CD4-positive, alpha-beta T cell (primary cell): ENCODE measurements at places on chromosomes 16 and 17. TPM values are rescaled to one million over a fixed set of nuclear protein-coding genes. Genes with fewer than 3 reads are reported as not detected.

The CTU2 gene
- 39.3 TPM for total RNA-seq

The KRTAP4-9 gene
- not detected for total RNA-seq

The TMEM92 gene
- not detected for total RNA-seq

The SULT1A2 gene
- total RNA-seq, result 0.19 TPM

The TBC1D3H gene
- total RNA-seq, result not detected

The HLF gene
- 4.3 TPM for total RNA-seq

The STX1B gene
- total RNA-seq, result 3.1 TPM

DNA sequence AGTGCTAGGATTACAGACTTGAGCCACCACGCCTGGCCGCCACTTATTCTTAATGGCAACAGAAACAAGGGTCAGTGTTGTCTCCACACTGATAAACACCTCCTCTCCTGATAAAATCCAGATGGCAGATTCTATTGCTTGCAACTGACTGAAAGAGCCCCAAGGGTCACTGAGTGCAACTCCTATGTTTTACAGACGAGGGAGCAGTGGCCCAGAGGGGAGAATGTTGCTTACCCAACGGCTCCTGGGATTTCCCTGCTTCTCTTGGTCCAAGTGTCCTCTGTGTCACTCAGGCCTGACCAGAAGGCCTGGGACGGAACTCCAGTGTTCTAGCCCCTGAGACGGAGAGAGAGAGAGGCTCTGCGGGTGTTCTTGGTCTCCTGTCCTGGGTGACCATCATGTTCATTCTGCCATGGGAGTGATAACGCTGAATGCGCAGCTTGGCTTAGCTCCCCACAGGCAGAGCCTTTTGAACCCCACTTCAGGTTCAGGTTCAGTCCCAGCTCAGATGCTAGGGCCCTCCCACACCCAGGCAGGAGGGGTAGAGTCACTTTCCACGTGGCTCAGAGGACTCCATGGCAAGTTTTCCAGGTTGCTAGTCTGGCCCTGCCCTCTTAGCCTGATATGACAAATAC is 77.3 kb upstream of the NLRP1 start:
- H3K27ac ChIP-seq, result no peak overlapping the region
- no peaks in the 10 kb centered on the region for H3K36me3 ChIP-seq
- H3K4me3 ChIP-seq, result no peak overlapping the region
- peaks cover 5% of the 10 kb centered on the region for H3K27me3 ChIP-seq
- no peaks in the 10 kb centered on the region for H3K4me1 ChIP-seq

DNA sequence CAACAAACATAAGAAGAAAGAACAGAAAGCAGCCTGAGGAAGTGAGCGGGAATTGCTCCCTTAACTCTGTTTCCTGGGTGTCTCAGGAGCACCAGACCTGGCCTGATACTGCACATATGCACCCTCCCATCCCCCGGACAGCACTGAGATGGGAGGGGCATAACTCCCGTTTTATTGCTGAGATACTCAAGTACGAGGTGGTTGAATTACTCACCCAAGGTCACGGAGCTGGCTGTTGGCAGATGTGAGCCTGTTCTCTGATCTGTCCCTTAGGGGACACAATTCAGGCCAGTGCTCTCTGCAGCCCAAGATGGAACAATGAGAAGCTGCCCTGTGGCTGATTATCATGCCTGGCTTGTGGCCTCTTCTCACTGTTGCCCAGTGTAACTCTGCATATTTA is 9.1 kb upstream of the MED9 start:
- H3K4me1 ChIP-seq, result no peaks in the 10 kb centered on the region
- H3K27me3 ChIP-seq, result peaks cover 8% of the 10 kb centered on the region
- no peak for DNase-seq

GRCh38 chr16:52976539-52977167 is 76.0 kb downstream of the CHD9NB start:
- H3K4me3 ChIP-seq, result no peak overlapping the region
- DNase-seq, result no peak
- H3K27me3 ChIP-seq, result peaks cover 3% of the 10 kb centered on the region
- H3K27ac ChIP-seq, result no peak overlapping the region

DNA sequence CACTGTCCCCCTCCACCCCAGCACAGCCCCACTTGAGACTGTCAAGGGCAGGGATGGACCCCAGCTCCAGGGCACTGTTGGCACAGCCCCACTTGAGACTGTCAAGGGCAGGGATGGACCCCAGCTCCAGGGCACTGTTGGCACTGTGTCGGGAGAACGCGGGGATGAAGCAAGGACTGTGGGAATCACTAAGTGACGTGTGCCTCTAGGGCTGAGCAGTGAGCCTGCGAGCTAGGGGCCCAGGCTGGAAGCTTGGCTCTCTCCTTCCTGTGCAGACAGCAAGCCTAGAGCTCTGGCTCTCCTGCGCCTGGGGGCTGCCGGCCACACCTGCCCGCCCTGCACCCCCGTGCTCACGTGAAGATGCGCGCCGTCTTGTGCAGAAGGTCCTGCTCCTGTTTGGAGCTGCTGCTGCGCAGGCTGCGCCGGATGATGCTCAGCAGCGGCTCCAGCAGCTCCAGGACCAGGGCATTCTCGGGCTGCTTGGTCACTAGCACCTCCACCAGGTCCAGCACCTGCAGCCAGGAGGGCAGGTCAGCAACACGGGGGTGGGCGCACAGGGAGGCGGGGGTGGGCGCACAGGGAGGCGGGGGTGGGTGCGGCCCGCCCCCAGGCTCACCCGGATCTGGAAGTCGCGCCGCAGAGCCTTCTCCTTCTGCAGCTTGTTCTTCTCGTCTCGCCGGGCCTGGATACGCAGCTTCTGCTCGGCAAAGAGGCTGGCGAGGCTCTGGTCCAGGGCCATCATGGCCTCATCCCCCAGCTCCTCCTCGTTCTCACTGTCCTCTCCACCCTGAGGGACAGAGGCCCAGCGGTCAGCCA is 10.8 kb downstream of the MYBBP1A start:
- H3K27ac ChIP-seq, result no peak overlapping the region
- DNase-seq, result no peak
- no peaks in the 10 kb centered on the region for H3K4me1 ChIP-seq
- no peaks in the 10 kb centered on the region for H3K27me3 ChIP-seq
- H3K4me3 ChIP-seq, result no peak overlapping the region

GRCh38 chr17:37025847-37026530 is 77.2 kb downstream of the AATF start:
- no peaks in the 10 kb centered on the region for H3K27me3 ChIP-seq
- peaks cover 23% of the 10 kb centered on the region for H3K36me3 ChIP-seq
- H3K4me1 ChIP-seq, result no peaks in the 10 kb centered on the region
- DNase-seq, result peak; percentile 30

DNA sequence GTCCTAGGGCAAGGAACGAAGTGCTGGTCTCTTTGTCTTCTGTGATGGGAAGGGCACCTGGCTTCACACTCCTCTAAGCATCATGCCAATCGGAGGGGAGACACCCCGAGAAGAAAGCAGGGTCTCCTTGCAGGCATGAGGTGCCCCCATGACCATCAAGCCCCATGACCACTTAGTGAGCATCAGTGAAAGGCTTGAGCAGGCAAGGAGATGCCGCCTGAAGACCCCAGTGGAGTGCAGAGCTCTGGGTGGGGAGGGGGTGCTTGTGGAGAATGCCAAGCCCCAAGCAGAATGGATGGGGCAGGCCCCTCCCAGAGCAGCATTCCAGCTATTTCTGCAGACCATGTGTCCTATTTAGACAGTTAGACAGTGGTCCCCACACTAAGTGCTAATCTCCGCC is 232.7 kb upstream of the TNRC6C start:
- no peak overlapping the region for H3K4me3 ChIP-seq
- H3K4me1 ChIP-seq, result peaks cover 4% of the 10 kb centered on the region
- H3K27ac ChIP-seq, result no peak overlapping the region
- no peak for DNase-seq
- H3K36me3 ChIP-seq, result no peaks in the 10 kb centered on the region
- no peaks in the 10 kb centered on the region for H3K27me3 ChIP-seq

GRCh38 chr17:64687961-64688360 is 25.9 kb upstream of the SMURF2 start:
- H3K27me3 ChIP-seq, result no peaks in the 10 kb centered on the region
- no peak for DNase-seq
- no peak overlapping the region for H3K4me3 ChIP-seq
- H3K4me1 ChIP-seq, result no peaks in the 10 kb centered on the region
- no peak overlapping the region for H3K27ac ChIP-seq
- H3K36me3 ChIP-seq, result no peaks in the 10 kb centered on the region

- no peak overlapping the region for H3K4me3 ChIP-seq
- no peaks in the 10 kb centered on the region for H3K4me1 ChIP-seq
- H3K27ac ChIP-seq, result no peak overlapping the region
- H3K36me3 ChIP-seq, result peaks cover 37% of the 10 kb centered on the region
- H3K27me3 ChIP-seq, result no peaks in the 10 kb centered on the region
These were observed 72.1 kb downstream of the SLC5A11 start for GRCh38 chr16:24917891-24918290.

GRCh38 chr17:57537524-57538410 is 207.3 kb downstream of the CCDC182 start:
- DNase-seq, result no peak
- peaks cover 6% of the 10 kb centered on the region for H3K36me3 ChIP-seq
- no peaks in the 10 kb centered on the region for H3K27me3 ChIP-seq
- H3K27ac ChIP-seq, result peak overlapping the region; percentile 22
- peaks cover 17% of the 10 kb centered on the region for H3K4me1 ChIP-seq

GRCh38 chr16:80976946-80977345 is 29.7 kb downstream of the CMC2 start:
- no peaks in the 10 kb centered on the region for H3K4me1 ChIP-seq
- H3K27ac ChIP-seq, result no peak overlapping the region
- no peak for DNase-seq
- H3K4me3 ChIP-seq, result no peak overlapping the region
- H3K36me3 ChIP-seq, result peaks cover 40% of the 10 kb centered on the region

DNA sequence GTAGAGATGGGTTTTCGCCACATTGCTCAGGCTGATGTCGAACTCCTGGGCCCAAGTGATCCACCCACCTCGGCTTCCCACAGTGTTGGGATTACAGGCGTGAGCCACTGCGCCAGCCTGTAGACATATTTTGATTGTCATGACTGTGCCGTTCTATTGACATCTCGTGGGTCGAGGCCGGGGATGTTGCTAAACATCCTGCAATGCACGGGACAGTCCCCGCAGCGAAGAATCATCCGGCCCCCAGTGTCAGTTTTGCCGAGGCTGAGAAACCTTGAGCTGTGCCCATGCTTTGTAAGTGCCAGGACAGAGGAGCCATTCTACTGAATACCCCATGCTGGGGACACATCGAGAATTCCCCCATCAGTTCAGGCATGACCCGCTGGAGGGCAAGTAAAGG is 69.1 kb upstream of the GSE1 start:
- H3K4me1 ChIP-seq, result peaks cover 7% of the 10 kb centered on the region
- no peak overlapping the region for H3K27ac ChIP-seq
- DNase-seq, result no peak
- H3K4me3 ChIP-seq, result no peak overlapping the region
- H3K36me3 ChIP-seq, result no peaks in the 10 kb centered on the region

DNA sequence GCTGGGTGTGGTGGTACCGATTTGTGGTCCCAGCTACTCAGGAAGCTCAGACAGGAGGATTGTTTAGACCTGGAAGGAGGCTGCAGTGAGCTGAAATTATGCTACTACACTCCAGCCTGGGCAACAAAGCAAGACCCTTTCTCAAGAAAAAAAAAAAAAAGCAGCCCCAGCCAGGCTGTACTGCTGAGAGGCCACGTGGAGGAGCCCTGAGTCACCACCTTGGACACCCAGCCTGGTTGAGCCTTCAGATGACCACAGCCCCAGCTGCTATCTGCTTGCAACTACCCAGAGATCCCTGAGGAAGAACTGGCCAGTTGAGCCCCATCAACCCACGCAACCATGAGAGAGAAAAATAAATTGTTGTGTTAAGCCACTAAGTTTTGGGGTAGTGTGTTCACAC is 23.6 kb upstream of the GPRC5C start:
- no peak for DNase-seq
- H3K27ac ChIP-seq, result no peak overlapping the region
- H3K36me3 ChIP-seq, result no peaks in the 10 kb centered on the region
- H3K4me3 ChIP-seq, result no peak overlapping the region
- no peaks in the 10 kb centered on the region for H3K4me1 ChIP-seq
- no peaks in the 10 kb centered on the region for H3K27me3 ChIP-seq

GRCh38 chr16:17070882-17071592 is 399.7 kb downstream of the XYLT1 start:
- peak overlapping the region; percentile 72 for H3K27ac ChIP-seq
- peak; percentile 90 for DNase-seq
- no peaks in the 10 kb centered on the region for H3K27me3 ChIP-seq
- H3K4me3 ChIP-seq, result peak overlapping the region; percentile 37
- no peaks in the 10 kb centered on the region for H3K36me3 ChIP-seq

GRCh38 chr17:31743797-31744196 is 115.2 kb downstream of the COPRS start:
- H3K27ac ChIP-seq, result no peak overlapping the region
- DNase-seq, result no peak
- peaks cover 5% of the 10 kb centered on the region for H3K27me3 ChIP-seq
- no peak overlapping the region for H3K4me3 ChIP-seq
- H3K4me1 ChIP-seq, result no peaks in the 10 kb centered on the region

DNA sequence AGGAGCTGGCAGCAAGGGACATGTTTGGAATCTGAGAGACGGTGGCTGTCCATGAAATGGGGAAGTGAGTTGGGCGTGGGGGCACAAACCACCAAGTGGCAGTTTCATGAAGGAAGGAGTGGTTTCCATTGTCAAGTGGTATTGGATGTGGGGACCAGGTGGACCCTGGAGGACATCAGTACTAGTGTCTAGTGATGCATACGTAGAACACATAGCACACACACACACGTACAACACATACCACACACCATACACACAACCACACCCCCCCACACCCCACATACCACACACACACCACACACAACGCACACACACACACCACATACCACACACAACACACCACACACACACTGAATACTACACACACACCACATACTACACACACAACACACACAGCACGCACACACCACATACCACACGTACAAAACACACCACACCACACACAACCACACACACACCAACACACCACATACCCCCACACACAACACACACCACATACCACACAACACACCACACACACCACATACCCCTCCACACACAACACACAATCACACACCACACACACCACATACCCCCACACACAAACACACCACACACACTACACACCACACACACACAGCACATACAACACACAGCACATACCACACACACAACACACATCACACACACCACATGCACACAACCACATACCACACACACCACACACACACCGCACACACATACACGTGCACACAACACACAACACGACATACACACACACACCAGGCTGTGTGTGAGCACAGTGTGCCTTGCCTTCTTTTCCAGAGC is 41.1 kb upstream of the GSE1 start:
- H3K27ac ChIP-seq, result no peak overlapping the region
- peaks cover 71% of the 10 kb centered on the region for H3K4me1 ChIP-seq
- no peak for DNase-seq
- H3K27me3 ChIP-seq, result no peaks in the 10 kb centered on the region
